ENCODE measurements at places on chromosomes 7 and 10.

GRCh38 chr7:153245809-153246208 lies 486.3 kb downstream of the ACTR3B start:
- DNase-seq = no peak

DNA sequence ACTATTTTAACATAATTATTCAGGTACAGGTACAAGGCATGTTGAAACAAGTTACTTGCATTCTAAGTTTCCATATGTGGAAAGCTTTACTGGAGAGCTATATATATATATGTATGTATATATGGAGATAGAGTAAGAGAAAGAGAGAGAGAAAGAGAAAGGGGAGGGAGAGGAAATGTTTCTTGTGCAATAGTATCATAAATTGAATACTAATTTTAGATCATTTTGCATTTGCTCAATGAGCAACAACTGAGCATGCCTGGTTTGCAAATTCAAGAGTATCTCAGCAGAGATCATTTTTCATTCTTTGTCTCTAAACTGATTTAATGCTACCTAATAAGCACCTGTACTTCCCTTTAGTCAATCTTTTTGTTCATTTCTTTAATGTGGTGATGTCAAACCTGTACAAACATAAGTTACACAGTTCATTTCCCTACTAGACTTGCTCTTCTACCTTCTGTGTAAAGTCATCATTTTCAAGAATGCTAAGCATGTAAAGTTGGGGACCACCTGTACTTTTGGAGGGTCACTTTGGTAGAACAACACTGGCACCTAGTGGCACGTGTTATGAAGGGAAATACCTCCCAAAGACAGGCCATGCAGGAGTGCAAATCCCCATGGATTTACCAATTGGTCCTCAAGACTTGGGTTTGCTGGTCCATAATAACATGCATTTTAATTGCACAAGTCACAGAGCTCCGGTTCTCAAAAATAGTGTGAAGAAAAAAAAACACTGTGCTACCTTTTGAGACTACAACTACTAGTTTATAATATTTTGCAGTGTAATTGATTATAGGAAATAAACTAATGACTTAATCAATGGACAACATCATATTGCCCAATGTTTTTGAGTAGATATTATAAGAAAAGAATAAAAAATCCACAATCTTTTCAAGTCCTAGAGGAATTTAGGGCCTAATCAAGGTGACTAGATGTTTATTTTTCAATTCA lies 431.2 kb upstream of the IGFBP3 start:
- peak; percentile 85 for DNase-seq

- DNase-seq = peak; percentile 72
These were observed 237.8 kb downstream of the KIAA1217 start for GRCh38 chr10:24446739-24447138.

DNA sequence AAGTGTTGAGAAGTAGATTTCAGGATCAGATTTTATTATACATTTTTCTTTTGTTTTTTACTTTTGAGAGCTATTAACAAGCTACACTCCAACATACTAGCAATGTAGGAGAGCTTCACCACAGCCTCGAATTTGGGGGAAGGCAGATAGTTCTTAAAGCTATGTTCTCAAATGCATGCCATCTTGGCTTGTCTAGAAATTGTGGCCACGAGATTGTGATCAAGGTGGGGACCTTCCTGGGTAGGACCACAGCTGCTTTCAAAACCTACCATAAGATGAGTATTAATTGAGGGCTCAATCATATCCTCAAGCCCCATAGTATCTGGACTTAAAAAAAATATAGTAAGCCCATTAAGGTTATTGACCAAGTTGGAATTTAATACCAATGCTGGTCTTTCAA lies 27.9 kb upstream of the JAZF1 start:
- DNase-seq = no peak

- DNase-seq = no peak
These were observed 25.4 kb downstream of the AIFM2 start for GRCh38 chr10:70106958-70107791.

- DNase-seq = no peak
These were observed 82.5 kb downstream of the AHR start for GRCh38 chr7:17380736-17381662.

- DNase-seq = no peak
These were observed 52.8 kb downstream of the EGFR start for GRCh38 chr7:55071411-55072175.

GRCh38 chr7:1885465-1886226 lies 215.6 kb downstream of the ELFN1 start:
- no peak for DNase-seq

DNA sequence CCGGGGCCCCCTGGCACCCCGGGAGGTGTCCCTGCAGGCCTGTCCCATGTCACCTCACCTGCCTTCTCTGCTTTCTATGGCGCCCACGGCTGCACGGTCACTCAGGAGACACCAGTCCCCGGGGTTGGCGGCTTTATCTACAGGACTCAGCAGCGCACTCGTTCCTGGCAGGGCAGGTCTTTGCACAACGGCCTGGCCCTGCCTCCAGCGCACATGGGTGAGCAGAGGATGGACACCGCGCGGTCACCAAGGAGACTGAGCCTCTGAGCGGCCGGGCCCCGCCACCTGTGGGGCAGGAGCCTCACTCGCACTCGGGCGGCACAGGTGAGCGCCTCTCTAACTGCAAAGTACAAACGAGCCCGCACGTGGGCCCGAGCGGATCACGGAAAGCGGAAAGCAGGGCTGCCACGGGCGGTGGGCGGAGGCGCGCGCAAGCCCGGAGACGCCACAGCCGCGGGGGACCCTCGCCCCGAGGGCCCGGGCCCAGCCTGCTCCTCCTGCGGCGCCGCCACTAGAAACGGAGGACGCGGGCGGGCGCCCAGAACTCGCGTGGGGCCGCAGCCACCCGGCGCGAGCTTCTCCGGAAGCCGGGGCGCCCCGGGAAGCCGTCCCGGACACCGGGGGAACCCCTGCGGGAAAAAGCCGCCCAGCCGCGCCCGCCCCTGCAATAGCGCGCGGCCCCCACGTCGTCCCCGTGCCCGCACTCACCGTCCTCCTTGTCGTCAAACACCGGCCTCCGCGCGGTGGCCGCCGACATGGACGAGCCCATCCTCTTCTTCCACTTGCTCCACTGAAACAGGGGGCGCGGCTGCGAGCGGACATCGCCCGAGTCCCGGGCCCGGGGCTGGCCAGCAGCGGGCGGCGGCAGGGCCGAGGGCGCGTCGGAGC lies 642 bp downstream of the STK32C start:
- peak; percentile 10 for DNase-seq

DNA sequence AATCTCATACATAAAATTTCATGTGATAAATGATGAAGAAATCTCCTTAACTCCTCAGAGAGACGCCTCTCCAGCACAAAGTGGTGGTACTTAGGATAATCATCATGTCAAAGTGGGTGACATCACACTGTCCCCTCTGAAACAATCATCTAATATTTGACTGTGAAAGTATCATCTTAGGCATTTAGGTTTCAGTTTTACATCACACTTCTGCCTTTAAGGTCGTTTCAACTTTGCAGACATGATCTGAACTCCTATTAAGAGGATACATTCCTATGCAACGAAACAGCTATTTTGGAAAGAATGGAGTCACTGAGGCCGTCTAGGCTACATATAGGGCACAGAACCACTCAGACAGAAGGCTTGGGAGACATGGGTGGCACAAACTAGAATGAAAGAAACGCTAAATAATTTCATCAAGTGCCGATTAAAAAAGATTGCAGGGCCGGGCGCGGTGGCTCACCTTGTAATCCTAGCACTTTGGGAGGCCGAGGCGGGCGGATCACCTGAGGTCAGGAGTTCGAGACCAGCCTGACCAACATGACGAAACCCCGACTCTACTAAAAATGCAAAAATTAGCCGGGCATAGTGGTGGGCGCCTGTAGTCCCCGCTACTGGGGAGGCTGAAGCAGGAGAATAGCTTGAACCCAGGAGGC lies 2.0 kb downstream of the VOPP1 start:
- DNase-seq = no peak

- DNase-seq = no peak
These were observed 86.6 kb downstream of the AHCYL2 start for GRCh38 chr7:129311429-129311828.

DNA sequence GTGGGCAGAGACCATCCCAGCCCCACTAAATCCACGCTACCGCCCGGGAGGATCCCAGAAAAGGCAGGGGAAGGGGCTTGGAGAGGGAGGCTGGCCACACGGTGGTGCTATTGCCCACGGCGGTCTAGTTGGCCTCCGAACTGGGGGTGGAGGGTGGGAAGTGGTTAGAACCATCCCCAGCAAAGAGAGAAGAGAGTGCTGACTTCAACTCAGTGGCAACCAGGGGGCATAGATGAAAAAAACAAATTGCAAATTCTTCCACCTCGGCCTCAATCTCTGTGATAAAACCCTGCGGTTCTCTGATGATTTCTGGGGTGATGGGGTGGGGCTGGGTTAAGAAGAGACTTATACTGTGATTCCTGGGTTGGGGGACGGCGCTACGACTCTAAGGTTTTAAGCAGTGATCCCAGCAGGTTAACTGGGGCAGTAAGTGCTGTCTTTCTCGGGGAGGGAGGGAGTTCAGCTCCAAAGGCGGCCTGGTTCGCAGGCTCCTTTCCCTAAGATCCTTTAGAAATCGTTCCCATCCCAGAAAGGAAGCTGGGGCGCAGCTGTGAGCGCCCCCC lies 154.5 kb upstream of the LYZL2 start:
- peak; percentile 94 for DNase-seq

- no peak for DNase-seq
These were observed 161.6 kb downstream of the BICC1 start for GRCh38 chr10:58674251-58674650.

GRCh38 chr10:13347500-13348156 lies 465 bp downstream of the SEPHS1 start:
- DNase-seq = peak; percentile 75

- DNase-seq = peak; percentile 56
These were observed 18.4 kb upstream of the KLF6 start for GRCh38 chr10:3803295-3803926.

GRCh38 chr10:1920941-1921340 lies 183.6 kb upstream of the ADARB2 start:
- no peak for DNase-seq

GRCh38 chr10:813286-813685 lies 118.2 kb downstream of the LARP4B start:
- no peak for DNase-seq

GRCh38 chr10:91514787-91515186 lies 104.6 kb downstream of the HECTD2 start:
- no peak for DNase-seq

DNA sequence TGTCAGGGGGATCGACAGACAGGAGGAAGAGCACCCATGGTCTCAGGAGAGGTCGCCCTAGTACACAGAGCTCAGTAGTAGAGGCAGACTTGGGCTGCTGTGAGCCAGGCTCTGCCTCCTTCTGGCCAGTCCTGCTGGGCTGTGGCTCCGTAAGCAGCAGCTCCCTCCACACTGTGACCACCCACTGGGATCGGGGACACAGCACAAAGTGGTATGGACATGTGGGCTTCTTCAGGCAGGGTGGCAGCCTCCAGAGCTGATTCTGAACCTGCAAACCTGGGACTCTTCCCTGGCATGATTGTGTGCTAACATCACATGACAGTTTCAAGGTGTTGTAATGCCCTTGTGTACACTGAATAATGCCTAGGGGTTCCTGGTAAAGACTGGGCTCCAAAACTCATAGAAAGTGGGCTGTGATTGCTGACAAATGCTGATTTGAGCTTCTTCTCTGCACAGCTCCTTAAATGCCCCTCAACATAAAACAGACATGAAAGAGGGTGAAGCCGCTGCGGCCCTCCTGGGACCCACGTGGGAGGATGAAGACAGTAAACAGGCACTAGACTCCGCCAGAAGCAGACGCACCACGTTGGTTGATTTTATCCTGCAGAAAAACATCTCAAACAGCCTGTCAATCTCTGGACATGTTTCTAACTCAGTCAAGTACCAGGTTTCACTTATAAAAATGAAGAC lies 76.7 kb downstream of the GPR26 start:
- no peak for DNase-seq

DNA sequence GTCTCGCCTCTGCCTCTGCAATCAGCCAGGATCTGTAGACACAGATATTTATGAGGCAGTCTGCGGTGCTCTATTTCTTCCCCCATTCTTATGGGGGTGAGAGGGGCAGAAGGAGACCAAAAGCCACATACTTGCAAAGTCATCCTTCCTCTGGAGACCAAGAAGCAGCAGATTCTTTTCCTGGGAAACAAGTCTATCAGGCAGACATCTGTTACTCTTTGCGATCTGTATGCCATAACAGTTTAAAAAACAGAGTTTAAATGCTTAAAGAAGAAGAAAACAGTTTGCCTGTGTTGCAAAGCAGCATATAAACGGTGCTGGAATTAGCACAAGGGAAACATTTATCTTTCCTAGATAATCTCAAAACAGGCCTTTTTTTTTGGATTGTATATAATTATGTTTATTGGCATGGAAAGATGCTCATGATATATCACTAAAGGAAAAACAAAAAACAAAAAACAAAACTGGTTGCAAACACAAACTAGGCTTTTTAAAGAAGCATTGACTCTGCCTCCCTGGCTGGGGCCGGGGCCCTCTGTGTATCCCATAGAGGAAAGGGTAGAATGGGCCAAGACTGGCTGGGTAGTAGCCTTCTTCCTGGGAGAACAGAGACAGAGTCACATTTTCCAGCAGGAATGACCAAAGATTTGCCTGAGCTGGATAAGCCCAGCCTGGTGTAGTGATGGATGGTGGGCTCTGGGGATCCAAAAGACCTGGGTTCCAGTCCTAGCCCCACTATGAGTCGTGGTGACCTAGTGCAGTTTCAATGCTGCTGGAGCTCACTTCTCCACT lies 50.4 kb downstream of the RGS10 start:
- DNase-seq = no peak

GRCh38 chr7:144011458-144012230 lies 11.5 kb downstream of the OR6B1 start:
- peak; percentile 44 for DNase-seq

DNA sequence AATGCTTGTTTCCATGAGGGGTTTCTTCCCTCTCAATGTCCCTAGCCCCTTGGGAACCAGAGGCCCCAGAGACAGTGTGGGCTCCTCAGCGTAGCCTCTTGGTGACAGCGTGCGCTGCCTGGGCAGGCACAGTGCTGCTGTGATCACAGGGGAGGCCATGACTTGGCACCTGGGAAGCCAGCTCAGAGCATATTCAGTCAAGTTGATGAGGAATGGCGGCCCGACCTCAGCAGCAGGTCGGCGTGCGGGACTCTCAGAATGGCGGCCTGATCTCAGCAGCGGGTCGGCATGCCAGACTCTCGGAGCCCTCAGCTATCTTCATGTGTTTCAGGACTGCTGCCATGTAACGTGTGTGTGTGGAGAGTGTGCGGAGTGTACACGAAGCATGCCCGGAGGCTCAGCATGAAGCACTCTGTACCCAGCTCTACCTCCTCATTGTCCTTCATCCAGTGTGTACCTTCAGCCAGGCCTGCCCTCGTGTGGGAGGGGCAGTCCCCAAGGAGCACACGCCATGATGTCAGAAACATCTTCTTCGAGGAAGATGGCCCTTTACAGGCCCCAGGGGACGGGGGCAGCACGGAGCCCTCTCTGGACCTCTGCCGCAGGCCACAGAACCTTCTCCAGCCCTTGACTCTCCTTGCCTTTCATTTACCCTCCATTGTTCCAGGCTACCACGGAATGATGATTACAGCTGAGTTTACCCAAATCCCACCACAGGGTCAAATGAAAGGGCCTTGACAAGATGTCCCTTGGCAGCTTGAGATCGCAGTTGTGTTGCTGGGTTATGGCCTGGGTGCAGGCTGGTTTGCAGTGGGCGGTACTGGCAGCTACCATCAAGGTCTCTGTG lies 130.4 kb downstream of the SMURF1 start:
- DNase-seq = no peak

- no peak for DNase-seq
These were observed 68.2 kb upstream of the AGK start for GRCh38 chr7:141483044-141483443.
